ENCODE measurements at places on chromosomes 6 and 20. TPM values are rescaled to one million over a fixed set of nuclear protein-coding genes. Genes with fewer than 3 reads are reported as not detected.

SLC22A7 gene
- polyA plus RNA-seq: not detected

DNA sequence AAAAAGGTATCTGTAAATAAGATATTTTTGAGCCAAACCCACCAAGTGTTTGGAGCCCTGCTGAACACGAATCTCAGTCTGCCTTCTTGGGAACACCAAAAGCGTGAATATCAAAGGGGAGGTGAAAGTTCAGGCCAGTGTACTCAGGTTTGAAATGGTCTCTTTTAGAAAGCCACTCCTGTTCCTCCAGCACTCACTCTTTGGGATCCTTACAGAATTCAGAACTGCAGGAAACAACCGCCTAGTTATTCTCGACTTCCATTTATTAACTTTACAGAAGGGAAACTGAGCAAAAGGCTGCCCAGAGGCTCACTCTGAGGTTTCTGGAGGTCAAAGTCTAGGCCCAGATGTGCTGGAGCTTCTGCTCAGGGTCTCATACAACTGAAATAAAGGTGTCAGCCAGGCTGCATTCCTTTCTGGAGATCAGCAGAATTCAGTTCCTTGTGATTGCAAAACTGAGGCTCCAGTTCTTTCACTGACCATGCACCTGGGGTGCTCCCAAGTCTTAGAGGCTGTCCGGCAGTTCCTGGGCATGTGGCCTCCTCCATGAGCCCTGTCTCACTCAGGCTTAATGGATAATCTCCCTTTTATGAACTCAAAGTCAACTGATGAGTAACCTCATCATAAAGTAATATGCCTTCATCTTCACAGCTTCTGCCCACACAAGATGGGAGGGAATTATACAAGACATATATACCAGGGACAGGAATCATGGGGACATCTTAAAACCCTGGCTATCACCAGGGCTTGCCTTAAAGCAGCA is 65.5 kb upstream of the TNFAIP3 start:
- DNase-seq: no peak

DNA sequence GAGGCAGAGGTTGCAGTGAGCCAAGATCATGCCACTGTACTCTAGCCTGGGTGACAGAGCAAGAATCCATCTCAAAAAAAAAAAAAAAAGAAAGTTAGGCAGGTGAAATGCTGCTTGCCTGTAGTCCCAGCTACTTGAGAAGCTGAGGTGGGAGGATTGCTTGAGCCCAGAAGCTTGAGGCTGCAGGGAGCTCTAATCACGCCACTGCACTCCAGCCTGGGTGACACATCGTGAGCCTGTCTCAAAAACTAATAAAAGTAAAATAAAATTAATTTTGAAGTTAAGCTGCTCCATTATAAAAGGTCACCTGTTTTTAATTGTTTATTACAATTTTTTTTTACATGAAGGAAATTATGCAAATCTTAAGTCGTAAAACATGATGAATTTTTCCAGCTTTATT is 23.2 kb upstream of the SAMHD1 start:
- no peak for DNase-seq

- no peak for DNase-seq
Measured at GRCh38 chr6:15823838-15824414, 161.1 kb upstream of the DTNBP1 start.

DNA sequence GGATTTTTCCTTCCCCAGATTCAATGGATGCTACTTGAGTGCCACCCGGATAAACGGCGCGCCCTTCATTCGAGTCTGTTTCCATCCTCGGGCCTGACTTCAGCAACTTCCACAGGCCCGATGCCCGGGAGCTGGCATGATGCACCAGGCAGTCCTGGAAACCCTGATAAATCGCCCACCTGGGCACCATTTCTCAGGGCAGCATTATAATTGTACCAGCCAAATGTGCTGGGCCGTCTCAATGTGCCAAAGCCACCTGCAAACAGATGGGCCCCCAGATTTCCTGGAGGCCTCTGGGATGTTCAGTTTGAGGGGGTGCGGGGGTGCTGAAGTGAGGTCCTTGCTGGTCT is 65.8 kb downstream of the NOL4L start:
- DNase-seq: no peak
